ENCODE measurements at places on chromosomes 5 and 9.

GRCh38 chr9:114417511-114417910 lies 29.7 kb upstream of the AKNA start:
- DNase-seq: peak; percentile 39

GRCh38 chr9:4964540-4964939 lies 20.5 kb upstream of the JAK2 start:
- no peak for DNase-seq

- DNase-seq: no peak
These were observed 199.7 kb downstream of the NNT start for GRCh38 chr5:43802651-43803050.

- DNase-seq: no peak
These were observed 559 bp downstream of the ROR2 start for GRCh38 chr9:91949392-91949945.

GRCh38 chr5:147169901-147170300 lies 64.9 kb upstream of the STK32A start:
- no peak for DNase-seq

- DNase-seq: no peak
These were observed 18.2 kb upstream of the CARD19 start for GRCh38 chr9:93077811-93078210.

DNA sequence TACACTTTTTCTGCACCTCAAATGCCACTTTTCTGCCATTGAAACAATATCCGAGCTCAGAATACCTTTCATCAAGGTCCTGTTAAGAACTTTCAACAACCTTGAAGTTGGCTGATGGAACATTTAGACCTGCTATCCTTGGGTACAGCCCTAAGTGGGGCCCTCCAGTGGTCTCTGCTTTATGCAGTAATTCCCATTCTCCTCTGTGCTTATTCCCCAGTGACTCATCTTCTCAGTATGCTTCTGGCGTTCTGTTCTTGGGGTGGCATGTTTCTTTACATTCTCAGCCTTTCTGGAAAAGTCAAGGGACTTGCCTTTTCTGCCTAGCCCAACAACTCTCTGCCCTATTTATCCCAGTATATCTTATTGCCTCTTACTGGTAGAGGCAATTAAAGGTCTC lies 7.1 kb downstream of the ANP32B start:
- peak; percentile 65 for DNase-seq

GRCh38 chr9:135346438-135347050 lies 133.0 kb upstream of the PPP1R26 start:
- no peak for DNase-seq

- DNase-seq: no peak
These were observed 2.4 kb upstream of the MACIR start for GRCh38 chr5:103256178-103256577.

- no peak for DNase-seq
These were observed 83.0 kb upstream of the IFNE start for GRCh38 chr9:21565155-21565554.

GRCh38 chr5:1330847-1331831 lies 13.8 kb downstream of the CLPTM1L start:
- no peak for DNase-seq

GRCh38 chr5:142866563-142867275 lies 96.5 kb downstream of the ARHGAP26 start:
- peak; percentile 64 for DNase-seq

GRCh38 chr5:180136630-180137381 lies 65.2 kb upstream of the RNF130 start:
- DNase-seq: no peak

- peak; percentile 71 for DNase-seq
These were observed 65.5 kb downstream of the INSYN2B start for GRCh38 chr5:169914766-169915165.

DNA sequence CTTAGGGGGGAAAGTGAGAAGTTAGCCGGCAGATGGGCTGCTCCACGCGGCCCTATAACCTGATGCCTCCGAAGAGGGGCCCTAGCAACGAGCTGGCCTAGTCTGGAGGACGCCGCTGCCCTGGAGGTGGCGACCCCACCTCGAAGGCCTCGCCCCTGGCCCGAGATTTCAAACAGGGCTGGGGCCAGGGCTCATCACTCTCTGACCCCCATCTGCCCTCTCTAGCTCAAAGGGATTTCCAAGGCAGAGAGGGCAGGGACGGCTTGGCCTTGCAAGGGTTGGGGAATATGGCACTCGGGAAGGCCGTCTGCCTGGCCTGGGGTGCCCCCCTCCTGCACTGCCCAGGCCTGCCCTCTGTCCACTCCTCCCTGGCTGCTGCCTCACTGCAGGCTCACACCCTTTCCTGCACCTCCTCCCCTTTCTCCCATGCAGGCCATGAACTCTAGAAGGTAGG lies 25.5 kb upstream of the TIFAB start:
- no peak for DNase-seq

- DNase-seq: no peak
These were observed 199.3 kb downstream of the TTLL11 start for GRCh38 chr9:121893786-121894185.

DNA sequence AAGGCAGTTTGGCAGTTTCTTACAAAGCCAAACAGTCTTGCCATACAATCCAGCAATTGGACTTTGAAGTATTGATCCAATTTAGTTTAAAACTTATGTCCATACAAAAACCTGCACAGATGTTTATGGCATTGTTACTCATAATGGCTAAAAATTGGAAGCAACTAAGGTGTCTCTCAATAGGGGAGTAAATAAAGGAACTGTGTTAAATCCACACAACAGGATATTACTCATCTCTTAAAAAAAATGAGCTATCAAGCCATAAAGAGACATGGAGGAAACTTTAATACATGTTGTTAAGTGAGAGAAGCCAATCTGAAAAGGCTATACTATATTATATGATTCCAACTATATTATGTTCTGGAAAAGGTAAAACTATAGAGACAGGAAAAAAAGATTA lies 313.6 kb upstream of the CD180 start:
- DNase-seq: no peak

- DNase-seq: peak; percentile 85
These were observed 20.6 kb upstream of the CMBL start for GRCh38 chr5:10328323-10328722.

DNA sequence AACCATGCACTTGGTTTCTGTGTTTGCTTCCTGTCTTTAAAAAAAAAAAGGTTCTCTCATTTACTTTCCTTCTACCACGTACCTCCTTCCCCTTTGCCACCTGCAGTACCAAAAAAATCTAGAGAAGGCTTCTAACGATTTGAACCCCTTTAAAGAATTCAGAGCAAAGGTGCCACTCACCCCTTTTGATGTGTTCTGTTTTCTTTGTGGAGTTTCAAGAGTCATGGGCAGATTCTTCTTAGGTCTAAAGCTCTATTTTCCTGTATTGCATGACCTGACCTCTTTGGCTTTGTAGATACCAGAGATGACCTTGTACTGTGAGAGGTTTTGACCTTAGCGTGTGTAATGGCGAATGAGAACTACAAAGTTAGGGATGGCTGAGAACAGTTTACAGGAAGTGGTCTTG lies 29.0 kb downstream of the TXNDC8 start:
- no peak for DNase-seq

GRCh38 chr9:4465910-4466309 lies 24.4 kb upstream of the SLC1A1 start:
- DNase-seq: no peak

DNA sequence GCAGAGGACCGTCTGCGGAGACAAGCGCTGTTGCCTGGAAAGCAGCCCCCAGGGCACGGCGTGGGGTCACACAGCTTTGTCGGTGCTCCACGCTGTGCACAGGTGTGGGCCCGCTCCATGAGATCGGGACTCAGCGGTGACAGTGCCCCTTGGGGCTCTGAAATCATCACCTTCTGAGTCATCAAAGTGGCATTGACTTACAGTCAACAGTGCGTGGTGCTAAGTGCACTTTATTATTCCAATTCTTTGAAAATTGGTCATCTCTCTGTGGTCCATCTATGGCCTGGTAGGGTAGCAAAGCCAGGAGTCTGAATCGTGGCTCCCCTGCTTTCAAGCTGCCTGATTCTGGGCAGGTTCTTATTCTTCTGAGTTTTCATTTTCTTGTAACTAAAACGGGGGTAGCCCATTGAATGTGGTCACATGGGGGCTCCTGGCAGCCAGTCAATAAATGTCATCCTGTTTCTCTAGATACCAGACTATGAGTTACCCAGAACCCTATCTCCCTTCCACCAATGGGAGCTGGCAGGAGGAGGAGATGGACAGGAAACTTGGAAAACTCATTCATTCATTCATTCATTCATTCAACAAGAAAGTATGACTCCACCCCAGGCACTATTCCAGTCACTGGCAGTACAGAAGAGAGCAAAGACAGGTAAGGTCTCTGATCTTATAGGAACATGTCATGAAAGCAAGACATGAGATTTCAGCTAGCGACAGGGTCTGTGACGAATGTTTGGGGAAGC lies 20.3 kb upstream of the UNC5A start:
- DNase-seq: peak; percentile 62

GRCh38 chr5:87536365-87536764 lies 123.6 kb upstream of the CCNH start:
- DNase-seq: no peak

DNA sequence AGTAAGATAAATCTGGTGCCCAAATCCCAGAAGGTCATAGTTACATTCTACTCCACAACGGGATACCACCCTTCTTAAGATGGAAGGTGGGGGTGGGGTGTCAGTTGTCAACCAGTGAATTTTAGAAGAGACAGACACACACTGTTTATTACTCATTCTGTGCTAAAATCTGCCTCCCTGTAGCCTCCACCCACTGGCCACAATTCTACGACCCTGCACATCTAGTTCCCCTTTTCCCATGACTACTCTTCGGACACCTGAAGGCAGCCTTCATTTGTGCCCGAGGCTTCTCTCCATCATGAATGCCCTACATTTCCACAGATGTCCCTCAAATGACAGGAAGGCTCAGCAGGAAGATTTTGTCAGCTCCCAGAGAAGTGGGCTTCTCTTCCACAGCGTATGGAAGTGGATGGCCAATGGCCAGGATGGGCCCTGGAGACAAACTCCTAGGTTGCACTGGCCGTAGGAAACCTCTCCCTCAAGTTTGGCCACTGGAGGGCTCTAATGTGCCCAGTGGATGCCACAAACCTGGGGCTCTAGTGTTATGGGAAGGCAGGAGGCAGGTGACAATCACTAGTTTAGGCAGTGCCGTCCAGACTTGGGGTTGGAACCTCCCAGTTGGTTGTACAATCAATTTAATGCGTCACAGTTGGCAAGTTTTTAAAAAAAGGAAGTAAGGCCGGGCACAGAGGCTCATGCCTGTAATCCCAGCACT lies 46.6 kb downstream of the PTPN3 start:
- DNase-seq: no peak

DNA sequence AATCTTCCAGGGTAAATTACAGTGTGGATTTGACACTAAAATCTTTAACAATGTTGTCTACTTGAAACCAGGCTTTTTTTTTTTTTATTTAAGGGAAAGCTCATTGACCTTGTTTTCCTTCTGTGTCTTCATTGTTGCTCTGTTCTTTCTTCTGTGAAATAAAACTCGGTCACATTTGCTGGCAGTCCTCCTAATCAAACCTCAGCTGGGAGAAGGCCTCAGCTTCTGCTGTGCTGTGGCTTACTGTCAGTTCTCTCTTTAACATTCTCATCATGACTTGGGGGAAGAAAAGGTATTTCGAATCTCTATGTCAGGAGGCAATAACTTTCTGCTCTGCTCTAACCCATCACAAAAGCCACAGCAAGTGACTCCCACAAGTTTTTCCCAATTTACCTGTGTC lies 268.9 kb downstream of the ZNF608 start:
- DNase-seq: no peak

DNA sequence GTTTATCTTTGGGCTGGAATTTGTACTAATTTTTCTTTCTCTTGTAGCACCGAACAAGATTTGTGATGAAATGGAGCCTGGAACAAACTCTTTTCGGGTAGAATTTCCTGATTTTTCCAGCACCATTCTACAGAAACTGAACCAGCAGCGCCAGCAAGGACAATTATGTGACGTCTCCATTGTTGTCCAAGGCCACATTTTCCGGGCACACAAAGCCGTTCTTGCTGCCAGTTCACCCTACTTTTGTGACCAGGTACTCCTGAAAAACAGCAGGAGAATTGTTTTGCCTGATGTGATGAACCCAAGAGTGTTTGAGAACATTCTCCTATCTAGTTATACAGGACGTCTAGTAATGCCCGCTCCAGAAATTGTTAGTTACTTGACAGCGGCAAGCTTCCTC lies 27.6 kb downstream of the ZBTB43 start:
- DNase-seq: no peak

GRCh38 chr5:172754596-172755356 lies 16.2 kb downstream of the DUSP1 start:
- no peak for DNase-seq

DNA sequence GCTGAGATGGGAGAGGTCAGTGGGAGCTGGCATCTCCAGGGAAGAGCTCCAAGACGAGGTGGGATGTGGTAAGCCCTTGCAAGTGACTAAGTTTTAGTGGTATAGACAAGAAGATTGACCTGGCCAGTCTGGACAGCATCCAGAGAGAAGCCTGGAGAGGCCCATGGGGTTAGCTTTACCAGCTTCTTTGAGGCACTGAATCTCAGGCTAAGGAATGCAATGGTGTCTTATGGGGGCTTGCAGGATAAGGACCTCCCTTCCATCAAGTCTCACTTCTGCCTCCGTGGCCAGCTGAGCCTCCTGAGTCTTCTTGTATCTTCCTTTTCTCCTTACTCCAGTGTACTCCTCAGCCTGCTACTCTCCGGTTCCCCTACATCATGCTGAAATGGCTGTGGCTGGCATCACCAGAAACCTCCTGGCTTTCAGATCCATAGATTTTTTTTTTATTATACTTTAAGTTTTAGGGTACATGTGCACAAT lies 56.5 kb upstream of the JADE2 start:
- peak; percentile 19 for DNase-seq

DNA sequence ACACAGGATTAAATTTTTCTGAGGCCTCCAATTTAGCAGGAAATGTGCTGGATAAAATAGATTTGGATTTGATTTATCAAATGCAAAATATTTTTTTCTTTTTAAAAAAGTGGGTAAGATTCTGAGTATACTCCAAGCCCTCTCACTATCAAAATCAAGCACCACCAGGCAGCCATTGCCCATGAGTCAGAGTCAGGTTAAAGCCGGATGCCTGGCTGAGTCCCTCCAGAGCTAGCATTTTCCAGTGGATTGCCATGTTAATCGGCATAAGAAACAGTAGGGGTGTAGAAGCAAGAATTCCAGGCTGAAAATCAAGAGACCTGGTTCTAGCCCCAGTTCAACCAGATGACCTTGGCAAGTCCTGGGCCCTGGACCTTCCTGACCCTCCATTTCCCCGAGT lies 85.3 kb downstream of the FAM114A2 start:
- no peak for DNase-seq

Measured in RPMI7951 (cell line).